ENCODE measurements at places on chromosomes 12 and 14.

GRCh38 chr12:52632656-52633055, 14.3 kb upstream of the KRT73 start:
- no peak for DNase-seq

DNA sequence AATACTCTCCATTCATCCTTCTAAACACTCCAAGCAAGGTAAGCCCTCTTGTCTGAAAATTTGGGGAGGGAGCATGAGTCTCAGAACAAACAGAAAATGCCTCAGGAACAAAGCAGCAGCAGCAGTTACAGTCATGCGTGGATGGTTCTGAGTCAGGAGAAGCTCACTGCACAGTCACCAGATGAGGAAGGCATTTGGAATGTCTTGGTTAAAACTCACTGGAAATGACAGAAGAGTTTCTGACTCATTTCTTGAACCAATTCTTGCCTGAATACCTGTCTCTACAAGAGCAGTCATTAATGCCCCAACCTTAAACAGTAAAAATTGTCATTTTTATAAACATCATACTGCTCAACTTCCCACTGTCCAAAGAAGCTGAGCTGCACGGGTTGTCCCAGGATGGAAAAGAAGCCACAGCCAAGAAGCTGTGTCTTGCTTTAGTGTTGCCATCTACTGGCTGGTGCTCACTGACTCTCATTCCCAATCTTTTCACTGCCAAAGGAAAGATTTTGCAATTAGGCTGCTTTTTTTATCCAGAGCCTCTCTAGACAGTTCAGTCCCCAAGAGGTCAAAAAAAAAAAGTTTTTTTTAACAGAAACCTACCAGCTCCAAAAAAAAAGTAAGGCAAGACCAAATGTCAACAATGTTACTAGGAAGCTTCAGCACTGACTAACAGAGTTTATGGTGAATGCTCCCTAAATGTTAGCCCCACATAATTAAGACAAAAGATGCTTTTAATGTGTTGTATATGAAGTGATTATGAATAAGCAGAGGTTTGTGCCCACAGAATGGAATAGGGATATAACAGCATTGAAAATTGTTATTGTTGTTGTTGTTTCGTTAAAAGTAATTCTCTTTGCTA, 40.4 kb downstream of the KICS2 start:
- peak; percentile 57 for DNase-seq

- no peak for DNase-seq
Observed at GRCh38 chr12:49092816-49093406, 1.7 kb downstream of the DHH start.

DNA sequence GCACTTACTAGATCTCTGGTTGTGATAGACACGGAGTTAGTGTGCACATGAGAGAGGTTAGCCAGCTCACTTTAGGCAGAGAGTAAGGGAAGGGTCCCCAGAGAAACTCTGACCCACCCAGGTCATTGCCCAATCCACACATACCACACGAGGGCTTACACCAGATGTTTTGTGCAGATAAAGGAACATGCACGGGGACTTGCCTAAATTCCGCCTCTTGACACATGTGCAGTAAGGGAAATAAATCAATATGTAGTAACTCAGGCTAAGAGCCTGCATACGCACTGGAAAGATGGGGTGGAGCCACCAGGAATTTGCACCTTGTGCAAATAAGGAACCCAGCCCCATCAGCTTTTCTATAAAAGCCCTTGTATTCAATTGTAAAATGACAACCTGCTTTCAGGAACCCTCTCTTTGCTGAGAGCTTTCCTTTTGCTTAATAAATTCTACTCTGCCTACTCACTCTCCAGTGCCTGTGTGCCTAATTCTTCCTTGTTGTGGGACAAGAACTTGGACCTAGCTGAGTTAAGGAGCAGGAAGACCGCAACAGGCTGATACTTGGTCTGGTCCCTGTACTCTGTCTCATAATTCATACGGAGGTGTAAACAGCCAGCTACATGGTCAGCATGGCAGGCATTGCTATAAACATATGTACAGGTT, 120.2 kb downstream of the EMP1 start:
- no peak for DNase-seq

GRCh38 chr12:96431067-96431466, 30.8 kb upstream of the CDK17 start:
- no peak for DNase-seq

- DNase-seq = no peak
Observed at GRCh38 chr12:52043386-52044212, 7.6 kb upstream of the NR4A1 start.

DNA sequence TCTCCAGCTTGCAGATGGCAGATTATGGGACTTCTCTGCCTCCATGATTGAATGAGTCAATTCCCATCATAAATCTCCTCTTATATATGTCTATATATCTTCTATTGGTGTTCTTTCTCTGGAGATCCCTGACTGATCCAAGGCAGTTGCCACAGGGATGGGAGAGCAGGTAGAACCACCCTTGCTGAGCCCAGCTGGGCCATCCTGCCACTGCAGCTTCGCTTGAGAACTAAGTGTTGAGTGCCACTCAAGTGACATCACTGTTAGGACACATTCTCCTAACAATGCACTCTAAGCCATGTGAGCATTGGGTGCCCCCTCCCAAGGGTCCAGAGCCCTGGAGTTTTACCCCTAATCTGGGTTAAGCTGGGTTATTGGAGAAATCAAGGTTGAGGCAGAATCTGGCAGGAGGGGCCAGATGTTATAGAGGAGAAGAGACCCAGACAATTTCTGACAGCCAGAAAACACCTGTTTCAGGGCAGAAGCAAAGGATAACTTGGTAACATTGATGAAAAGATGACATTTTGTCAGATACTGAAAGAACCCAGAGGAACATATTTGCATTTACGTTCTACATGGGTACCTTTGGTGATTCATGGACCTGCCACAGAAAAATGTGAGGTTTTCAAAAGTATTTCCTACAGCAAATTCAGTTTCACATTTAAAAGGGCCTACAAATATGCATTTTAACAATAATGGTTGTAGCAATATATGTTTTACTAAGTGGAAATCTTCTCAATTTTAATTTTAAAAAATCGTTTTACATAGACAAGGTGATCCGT, 57.2 kb upstream of the MAX start:
- DNase-seq = no peak

DNA sequence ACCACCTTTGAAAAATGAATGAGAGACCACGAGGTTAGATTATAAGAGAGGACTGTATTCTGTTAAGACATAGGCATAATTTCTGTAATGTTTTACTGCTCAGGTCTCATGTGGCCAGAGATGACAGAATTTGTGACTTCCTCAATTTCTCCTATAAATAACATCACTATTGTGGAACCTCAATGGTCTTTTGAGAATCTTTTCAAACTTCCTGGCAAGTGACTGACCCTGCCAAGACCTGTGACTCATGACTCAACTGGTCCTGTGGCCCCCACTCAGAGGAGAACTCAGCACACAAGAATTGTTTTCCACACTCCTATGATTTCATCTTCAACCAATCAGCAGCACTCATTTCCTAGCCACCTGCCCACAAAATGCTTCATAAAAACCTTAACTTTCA, 508.2 kb upstream of the ATP2B1 start:
- no peak for DNase-seq

DNA sequence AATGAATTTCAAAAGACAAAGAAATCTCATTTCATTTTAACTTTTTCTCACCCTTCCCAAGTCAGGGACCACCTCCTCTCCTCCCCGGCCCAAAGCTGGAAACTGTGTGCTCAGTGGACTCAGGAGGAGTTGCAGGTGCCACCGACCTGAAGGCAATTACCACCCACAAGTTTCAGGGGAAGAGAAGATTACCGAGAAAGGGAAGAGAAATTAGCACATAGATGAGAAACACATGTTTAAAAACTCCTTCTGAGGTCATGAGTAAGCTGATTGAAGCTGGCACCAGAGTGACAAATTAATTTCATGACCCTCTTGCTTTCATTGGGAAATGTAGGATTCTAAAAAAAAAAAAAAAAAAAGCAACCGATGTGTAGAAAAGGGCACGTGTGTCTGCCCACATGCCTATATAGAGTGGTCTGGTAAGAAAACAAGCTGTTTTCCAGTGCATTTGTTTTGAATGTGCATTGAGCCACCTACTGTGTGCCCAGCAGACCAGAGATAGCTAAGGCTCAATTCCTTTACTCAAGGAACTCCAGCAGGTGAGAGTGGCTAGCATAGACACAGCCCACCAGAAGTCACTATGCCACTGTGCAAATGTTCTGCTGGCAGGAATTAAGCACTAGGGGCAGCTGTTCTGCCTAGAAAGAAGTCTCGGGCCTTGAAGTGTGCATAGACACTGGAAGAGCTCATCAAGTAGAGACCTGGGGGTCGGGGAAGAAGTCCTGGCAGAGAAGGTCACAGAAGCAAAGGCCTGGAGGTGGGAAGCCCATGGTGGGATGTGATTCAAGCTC, 30.5 kb downstream of the DPF3 start:
- DNase-seq = no peak

GRCh38 chr14:23056956-23057756, at the start of gene CDH24:
TSS of gene CDH24 (minus strand) at chr14:23057520. CDS start at chr14:23055733, 1,787 bp downstream.
- DNase-seq = peak; percentile 77

- no peak for DNase-seq
Observed at GRCh38 chr12:17652436-17652835, 437.6 kb downstream of the RERGL start.

DNA sequence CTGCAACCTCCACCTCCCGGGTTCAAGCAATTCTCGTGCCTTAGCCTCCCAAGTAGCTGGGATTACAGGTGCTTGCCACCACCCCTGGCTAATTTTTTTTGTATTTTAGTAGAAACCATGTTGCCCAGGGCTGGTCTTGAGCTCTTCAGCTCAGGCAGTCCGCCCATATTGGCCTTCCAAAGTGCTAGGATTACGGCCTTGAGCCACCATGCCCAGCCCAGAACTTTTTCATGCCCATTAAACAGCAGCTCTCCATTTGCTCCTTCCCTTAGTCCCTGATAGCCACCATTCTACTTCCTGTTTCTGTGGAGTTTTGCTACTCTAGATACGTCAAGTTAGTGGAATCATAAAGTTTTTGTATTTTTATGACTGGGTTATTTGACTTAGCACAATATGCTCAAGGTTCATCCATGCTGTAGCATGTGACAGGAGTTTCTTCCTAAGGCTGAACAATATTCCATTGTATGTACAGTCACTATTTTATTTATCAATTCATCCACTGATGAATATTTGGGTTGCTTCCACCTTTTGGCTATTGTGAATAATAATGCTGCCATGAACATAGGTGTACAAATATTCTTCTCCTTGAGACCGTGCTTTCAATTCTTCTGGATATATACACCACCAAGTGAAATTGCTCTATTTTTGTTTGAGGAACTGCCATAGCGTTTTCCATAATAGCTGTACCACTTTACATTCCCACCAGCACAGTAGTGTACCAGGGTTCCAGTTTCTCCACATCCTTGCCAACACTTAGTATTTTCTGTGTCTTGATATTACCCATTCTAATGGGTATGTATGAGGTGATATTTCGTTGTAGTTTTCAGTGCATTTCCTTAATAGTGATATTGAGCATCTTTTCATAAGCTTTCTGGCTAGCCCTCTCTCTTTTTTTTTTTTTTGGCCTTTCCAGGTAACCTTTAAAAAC, 15.0 kb downstream of the ATF1 start:
- no peak for DNase-seq

- no peak for DNase-seq
Observed at GRCh38 chr14:37559386-37559785, 35.7 kb downstream of the FOXA1 start.

GRCh38 chr14:89616852-89617341, 199.9 kb upstream of the FOXN3 start:
- no peak for DNase-seq

DNA sequence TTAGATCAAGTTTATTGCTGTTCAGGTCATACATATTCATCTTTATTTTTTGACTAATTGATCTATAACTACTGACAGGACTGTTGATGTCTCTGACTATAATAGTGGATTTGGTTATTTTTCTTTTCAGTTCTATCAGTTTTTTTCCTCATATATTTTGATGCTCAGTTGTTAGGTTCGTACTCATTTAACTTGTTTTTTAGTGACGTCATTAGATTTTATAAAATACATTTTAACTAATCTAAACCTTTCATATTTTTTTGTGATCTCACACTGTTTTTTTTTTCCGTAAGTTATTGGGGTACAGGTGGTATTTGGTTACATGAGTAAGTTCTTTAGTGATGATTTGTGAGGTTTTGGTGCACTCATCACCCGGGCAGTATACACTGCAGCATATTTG, 841.2 kb upstream of the FBXO33 start:
- DNase-seq = no peak

DNA sequence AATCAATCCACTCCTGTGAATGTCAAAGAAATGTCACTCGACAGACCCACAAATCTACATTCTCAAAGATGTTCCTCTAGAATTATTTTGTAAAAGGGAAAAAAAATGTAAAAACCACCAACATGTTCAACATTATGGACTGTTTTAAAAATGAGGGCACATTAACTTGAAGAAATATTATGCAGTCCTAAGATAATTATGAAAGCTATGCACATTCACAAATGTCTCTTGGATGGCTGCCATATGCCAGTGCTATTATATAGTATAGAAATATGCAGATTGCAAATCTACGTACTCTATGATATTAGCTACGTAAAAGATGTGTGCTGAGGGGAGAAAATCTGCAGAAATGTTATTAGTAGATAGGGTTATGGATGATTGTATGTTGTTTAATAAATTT, 334.2 kb downstream of the BMP4 start:
- no peak for DNase-seq

DNA sequence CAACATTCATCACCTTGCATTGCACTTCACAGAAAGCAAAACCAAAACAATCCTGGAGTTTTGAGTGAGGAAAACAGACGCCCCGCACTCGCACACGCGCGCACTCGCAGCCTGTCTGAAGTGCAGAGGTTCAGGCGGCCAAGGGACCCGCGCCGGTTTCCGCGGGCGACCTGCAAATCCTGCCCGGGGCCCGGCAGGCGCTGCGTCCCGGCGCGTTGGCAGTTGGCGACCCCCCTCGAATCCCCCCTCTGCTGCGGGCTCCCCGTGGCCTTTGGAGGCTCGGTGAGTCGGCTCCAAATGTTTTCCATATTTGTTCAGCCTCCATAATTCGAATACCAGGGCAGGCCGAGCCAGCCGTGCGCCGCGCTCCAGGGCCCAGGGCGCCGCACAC, at the start of gene SSPN:
TSS of gene SSPN (plus strand) at position 324 of the 391 bp plus-strand sequence. CDS start 100 bp downstream, outside the sequence.
- DNase-seq = peak; percentile 33

DNA sequence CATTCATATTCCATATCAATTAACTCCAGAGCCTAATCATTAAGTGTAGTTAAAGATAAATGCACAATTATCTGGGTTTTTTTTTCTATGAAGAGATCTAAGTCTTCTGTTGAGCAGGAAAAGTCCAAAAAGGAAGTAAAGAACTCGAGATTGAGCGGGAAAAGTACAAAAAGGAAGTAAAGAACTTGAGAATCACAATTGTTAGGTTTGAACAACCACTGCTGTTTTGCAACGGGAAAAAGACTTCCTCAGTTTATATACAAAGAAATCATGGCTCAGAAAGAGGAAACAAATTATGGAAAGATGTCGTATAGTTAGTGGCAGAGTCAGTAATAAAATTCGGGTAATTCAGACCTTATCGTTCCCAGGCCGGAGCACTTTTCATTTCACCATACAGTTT, 63.3 kb downstream of the PPP1R12A start:
- no peak for DNase-seq

- DNase-seq = no peak
Observed at GRCh38 chr14:72638021-72638420, 255.9 kb downstream of the DPF3 start.

- DNase-seq = no peak
Observed at GRCh38 chr12:14244876-14245669, 120.4 kb upstream of the ATF7IP start.

- DNase-seq = no peak
Observed at GRCh38 chr14:64792231-64792630, 87.5 kb downstream of the SPTB start.
